ENCODE measurements at places on chromosomes 1 and 21.
A peak's percentile ranks its signal among the peaks of the same experiment; 100 is the strongest.

DNA sequence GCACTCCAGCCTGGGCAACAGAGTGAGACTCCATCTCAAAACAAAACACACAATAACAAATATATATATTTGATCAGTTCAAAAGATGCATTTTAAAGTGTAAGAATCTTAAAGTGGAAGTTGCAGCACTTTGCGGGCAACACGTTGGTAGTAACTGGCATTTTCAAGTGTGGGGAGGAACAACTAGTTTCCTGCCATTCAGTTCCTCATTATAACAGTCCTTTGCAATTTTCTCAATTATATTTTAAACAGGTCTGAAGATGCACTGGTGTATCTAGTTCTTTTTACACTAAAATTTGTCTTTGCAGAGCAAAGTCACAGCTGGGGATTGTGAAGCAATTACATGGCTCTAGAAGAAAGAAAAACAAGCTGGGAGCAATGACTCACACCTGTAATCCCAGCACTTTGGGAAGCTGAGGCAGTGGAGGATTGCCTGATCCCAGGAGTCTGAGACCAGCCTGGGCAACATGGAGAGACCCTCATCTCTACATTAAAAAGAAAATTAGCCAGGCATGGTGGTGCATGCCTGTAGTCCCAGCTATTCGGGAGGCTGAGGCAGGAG lies 25.3 kb downstream of the RRAGC start:
- DNase-seq: no peak

GRCh38 chr1:247857985-247858619 lies 1.1 kb downstream of the TRIM58 start:
- no peak for DNase-seq

GRCh38 chr1:66291531-66291864 lies 242.5 kb upstream of the SGIP1 start:
- DNase-seq: no peak

- DNase-seq: no peak
These were observed 23.1 kb upstream of the UMODL1 start for GRCh38 chr21:42047821-42048613.

GRCh38 chr1:51264451-51264850 lies 28.4 kb downstream of the RNF11 start:
- DNase-seq: no peak

DNA sequence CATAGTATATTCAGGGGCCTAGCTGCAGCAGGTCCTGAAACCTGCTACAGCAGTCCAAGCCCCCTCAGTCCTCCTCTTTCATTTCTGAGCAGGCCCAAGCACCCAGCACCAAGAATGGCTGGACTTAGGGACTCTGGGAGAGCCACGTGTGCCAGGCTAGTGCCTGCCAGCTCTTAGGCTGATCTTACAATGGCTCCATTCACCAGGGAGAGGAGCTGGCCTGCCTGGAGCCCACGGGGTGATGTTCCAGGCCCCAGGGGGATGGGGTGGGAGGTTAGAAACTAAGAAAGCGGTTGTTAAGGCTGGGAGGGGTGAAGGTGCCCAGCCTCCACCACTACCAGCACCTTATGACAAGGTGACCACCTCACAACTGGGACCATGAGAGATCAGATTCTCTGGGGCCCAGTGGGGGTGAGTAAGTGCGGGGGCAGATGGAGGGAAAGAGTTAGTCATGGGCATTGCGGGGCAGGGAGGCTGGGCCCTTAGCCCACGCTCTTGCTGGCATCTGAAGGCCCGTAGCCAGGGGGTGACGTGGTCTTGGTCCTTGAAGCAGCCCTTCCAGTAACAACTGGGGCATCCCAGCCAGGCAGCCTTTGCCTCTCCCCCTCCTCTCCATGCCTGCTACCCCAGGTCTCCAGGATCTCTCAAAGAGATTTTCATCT lies 30.3 kb upstream of the CLIC4 start:
- no peak for DNase-seq

- DNase-seq: no peak
These were observed 146.4 kb downstream of the LRIG2 start for GRCh38 chr1:113219377-113219776.

DNA sequence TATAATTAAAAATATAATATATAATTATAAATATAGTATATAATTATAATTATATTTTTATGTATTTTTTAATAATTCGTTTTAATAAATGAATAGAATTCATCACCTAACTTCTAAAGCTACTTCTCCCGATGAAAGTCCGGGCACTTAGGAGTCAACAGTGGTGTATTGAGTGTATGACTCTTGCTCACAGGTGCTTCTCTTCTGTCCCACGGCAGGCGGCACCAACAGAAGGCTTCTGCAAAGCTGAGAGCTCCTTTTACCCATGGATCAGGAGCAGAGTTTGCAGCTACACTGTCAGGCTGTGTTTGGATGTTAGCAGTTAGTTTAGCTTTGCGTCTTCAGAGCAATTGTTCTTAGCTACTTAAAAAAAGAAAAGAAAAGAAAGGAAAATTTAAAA lies 122.4 kb downstream of the LIPI start:
- no peak for DNase-seq

DNA sequence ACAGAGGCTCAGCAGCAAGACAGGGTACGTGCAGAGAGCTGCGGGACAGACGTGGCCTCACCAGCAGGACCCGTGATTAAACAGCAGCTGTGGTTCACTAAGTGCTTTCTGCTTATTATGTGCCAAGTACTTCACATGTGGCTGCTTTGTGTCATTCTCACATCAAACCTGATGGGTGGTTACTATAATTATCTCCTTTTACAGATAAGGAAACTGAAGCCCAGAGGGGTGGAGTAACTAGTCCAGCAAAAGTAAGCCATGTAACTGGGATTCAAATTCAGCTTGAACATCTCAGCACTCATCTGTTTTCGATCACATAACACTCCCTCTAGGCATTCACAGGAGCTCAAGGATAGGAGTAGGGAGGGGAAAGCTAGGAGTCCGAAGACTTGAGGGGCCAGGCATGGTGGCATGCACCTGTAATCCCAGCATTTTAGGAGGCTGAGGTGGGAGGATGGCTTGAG lies 50.8 kb upstream of the CLIC4 start:
- DNase-seq: no peak

GRCh38 chr1:113714606-113715269 lies 44.5 kb downstream of the PHTF1 start:
- no peak for DNase-seq

GRCh38 chr21:15425049-15425448 lies 304.7 kb upstream of the USP25 start:
- DNase-seq: no peak

DNA sequence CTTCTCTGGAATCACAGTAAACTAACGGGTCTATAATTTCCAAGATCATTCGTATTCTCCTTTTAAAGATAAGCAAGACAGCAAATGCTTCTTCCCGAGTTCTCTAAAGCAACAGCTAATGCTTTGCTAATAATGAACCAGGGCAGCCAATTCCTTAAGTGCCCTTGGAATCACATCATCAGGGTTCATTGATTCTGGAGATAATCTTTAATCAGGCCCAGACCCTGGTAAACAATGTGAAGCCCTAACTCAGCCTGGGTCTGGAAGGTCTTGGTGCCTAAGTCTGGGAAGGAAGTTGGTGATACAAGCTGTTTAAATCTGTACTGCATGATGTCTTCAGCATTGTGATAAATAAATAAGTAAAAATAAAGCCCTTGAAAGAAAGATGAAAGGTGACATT lies 18.4 kb downstream of the ERI3 start:
- no peak for DNase-seq

DNA sequence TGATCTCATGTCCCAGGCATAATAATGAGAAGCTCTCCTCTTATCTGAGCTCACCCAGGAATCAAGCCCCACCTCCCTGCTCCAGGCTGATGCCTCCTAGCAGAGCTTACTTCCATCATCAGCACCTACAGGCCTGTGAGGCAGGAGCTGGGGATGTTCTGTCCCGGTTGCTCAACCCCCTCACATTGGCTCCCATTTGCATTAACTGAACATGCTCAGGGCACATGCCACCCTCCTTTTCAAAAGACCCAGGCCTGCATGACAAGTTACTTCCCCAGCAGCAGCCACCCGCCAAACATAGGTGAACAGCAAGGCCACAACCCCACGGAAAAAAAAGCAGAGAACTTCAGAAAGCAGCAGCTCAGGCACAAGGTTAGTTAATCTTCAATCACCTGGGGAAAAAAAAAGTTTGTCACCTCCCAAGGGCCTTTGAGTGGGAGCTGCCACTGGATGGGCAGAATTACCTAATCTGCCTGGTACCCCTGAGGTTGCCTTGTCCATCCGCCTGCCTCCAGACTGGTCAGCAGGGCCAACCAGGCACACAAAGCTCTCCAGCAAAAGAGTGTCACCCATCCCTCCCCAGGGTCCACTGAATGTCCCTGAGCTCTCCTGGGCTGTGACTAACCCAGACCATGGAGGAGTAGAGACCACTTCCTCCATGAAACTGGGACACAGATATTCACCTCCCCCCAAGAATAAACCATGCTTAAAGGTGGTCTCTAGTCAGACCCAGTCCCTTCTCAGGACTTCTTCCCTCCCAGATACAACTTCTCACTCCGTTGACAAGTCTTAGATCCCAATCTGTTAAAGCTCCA lies 4.4 kb downstream of the KCNN3 start:
- no peak for DNase-seq

- peak; percentile 90 for DNase-seq
These were observed 705 bp downstream of the KHDRBS1 start for GRCh38 chr1:32014199-32014947.

- DNase-seq: no peak
These were observed 244.4 kb downstream of the CHRM3 start for GRCh38 chr1:239630767-239631166.

- DNase-seq: no peak
These were observed 169.4 kb upstream of the ESRRG start for GRCh38 chr1:216892581-216893160.

GRCh38 chr1:161133220-161133740 lies 813 bp upstream of the DEDD start:
- DNase-seq: no peak

DNA sequence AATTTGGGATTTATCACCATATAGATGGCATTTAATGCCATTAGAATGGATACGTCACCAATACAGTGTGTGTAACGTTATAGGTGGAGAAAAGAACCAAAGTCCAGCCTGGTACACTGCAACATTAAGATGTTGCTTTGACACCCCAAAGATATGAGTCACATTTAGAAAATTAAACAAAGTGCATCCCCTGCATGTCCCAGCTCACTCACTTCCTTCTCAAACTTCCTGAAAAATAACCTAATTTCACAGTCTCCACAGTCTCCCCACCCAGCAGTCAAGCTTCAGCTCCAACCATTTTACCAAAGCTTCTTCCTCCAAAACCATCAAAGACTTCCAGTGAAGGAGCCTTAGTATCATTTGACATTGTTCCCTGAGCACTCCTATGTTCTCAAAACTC lies 111.9 kb downstream of the OMA1 start:
- DNase-seq: no peak

DNA sequence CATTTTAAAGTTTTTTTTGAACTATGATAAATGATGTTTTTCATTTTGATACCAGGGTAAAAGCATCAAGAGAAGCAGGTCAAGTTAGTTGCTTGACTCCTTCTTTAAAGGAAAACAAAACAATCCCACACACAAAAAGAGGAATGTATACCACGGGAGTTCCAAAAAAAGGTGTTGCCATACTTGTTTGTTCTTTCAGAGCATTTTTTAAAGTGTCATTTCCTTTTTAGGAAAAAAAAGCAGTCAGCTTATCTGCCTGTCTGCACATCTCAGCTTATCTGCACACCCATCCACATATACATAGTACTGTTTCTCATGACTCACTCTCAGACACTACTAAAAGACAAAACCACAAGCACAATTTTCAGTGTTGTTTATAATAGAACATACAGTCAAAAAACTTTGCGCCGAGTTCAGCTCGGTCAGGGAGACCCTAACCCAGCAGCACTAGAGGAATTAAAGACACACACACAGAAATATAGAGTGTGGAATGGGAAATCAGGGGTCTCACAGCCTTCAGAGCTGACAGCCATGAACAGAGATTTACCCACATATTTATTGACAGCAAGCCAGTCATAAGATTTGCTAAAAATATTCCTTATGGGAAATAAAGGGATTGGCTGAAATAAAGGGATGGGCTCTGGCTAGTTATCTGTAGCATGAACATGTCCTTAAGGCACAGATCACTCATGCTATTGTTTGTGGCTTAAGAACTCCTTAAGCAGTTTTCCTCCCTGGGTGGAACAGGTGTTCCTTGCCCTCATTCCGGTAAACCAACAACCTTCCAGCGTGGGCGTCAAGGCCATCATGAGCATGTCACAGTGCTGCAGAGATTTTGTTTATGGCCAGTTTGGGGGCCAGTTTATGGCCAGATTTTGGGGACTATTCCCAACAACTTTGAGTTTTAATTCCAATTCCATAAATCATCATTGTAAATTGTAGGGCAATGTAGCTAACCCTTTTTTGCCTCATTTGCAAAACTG lies 11.4 kb upstream of the MNDA start:
- DNase-seq: no peak

- DNase-seq: no peak
These were observed 23.2 kb downstream of the ILDR2 start for GRCh38 chr1:166952002-166952746.

GRCh38 chr1:211761400-211761799 lies 69.2 kb downstream of the LPGAT1 start:
- no peak for DNase-seq

- DNase-seq: no peak
These were observed 13.5 kb upstream of the SLC19A1 start for GRCh38 chr21:45555557-45556301.

DNA sequence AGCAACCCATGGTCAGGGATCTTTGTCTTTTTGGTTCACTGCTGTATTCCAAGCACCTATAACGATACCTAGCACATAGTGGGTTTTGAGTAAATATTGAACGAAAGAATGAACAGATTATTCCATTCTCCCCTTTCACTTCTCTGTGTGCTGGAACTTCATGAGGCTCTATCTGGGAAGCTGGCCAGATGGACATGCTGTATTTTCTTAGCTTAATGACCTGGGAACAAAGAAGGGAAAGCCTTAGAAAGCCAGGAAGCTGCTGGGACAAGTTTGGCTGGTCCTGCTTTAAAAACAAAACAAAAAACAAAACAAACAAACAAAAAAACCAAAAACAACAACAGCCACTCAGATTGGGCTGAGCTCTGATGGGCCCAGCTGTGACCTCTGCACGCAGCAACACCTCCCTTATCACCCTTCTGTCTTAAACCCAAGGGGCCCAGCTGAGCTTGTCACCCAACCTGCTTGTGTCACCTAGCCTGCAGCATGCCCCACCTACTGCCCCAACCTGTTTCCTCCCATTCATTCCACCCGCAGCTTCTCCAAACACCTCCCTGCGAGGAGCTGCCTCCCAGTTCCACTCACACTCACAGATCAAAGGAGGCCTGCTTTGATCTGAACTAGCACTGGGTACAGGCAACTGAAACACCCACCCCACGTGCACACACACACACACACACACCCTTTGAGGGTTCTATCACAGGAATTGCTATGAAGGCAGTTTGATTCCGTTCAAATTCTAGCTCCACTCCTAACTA lies 37.1 kb downstream of the SLC30A1 start:
- no peak for DNase-seq

- no peak for DNase-seq
These were observed 19.4 kb downstream of the F11R start for GRCh38 chr1:161001525-161001924.
